ENCODE measurements at places on chromosomes 5 and 9.

DNA sequence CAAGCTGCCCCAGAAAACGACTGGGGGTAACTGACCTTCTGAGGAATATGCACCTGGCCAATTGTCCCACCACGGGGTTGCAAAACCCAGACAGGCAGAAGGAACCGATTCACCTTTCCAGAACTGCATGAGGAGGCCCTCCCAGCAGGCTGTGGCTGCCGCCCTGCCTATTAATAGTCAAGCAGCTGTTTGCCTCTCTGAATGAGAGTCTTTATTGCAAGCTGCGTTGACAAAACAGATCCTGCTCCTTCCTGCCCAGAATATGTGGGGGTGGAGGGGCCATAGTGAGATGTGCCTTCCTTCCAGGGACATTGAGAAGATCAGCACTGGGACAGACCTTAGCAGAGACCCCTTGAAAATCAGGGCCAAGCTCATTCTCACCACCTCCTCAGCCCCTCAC, 18.3 kb upstream of the TCOF1 start:
- DNase-seq, result no peak

DNA sequence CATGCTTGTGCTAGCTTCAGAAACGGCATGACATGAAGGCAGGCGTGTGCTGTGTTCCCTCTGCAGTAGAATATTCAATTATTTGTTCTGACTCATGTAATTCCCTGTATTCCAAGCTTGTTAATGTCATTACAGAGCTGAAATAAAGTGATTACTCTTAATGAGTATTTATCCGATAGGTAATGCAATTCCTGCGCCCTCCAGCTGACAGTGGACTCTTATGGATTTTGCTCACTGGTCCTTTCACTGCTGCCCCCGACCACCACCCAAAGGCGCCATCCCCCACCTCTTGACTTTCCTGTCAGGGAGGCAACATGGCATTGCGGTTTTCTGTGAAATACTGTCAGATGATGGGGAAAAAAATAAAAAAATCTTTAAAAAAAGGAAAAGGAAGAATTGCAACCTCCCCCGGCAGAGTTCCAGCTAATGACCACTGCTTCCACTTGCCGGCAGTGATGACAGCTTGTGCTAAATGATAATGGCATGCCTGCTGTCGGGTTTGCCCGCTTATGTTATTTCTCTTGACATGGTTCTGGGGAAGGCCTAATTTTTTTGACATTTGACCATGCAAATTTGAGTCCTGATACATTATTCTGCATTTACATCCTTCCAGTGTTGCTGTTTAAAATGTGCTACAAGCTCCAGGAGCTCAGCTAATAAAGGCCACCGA, 335.3 kb upstream of the ADAMTS16 start:
- no peak for DNase-seq

DNA sequence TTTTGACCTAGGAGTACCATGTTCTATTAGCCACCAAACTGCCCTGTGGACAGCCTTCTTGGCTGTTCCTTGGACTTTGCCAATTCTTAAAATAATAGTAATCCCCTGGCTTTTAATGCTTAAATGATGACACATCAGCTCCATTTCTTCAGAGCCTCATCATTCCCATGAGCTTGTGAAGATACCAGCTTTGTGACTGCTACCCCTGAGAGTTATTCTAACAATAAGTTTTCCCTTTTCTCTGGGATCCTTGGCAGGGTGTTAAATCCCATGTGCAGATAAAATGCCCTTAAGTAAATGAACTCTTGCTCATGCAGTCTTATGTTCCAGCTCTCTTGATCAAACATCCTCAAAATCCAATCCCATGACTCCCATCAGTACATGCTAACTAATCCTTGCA, 415.3 kb downstream of the CETN3 start:
- no peak for DNase-seq

GRCh38 chr5:135436951-135437418, 10.2 kb downstream of the DCANP1 start:
- DNase-seq, result no peak

DNA sequence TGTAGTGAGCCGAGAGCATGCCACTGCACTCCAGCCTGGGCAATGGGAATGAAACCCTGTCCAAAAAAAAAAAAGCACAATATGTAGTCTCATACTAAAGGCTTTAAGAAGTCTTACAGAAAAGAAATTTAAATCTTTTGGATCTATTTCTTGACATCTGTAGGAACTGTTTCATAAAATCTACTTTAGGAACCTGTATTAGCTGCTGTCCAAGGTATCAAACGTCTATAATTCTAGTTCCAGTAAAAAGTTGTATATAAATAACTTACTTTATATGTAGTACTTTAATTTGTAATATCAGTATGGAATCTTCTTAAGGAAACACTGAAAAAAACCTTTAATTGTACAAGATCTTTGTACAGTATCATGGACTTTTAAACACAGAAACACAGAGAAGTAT, 106.8 kb upstream of the RASGRF2 start:
- no peak for DNase-seq

GRCh38 chr5:125203912-125204311, 457.5 kb upstream of the ZNF608 start:
- no peak for DNase-seq

- no peak for DNase-seq
Observed at GRCh38 chr9:8555762-8556500, 756.4 kb upstream of the DMAC1 start.

DNA sequence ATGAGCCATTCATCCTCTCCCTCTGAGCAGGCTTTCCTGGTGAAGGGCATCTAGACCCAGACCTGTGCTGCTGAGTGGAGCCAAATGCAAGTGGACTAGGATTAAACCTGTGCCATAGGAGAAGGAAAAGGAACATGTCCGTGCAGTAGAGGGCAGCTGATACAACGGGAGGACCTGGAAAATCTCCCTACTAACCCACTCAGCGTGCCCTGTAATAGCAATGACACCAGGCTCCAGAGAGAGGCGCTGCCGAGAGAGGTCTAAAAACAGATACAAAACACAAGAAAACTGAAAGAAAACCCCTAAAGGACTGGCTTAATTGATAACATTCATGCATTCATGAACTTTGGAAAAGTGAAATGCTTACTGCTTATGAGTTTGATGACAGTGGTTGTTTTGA, 60.8 kb downstream of the PFDN1 start:
- DNase-seq, result no peak
